EL (cell line): ENCODE measurements at places on chromosomes 2 and 18.
A peak's percentile ranks its signal among the peaks of the same experiment; 100 is the strongest.

DNA sequence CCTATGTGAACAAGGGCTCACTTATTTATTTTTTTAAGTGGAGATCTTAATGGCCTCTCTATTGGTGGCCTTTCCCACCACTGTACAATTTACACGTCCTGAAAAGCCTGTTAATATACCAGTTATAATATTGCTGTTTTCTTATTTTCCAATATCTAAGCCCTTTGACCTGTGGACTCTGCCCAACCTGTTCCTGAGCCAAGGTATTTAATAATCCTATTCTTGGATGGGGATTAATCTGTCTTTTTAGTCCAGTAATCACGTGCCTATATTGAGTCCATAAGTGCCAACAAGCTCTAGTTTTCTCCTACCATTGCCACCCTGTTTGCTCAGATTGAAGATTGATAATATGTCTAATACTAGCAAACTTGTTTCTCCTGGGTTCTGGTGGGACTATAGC lies 42.7 kb downstream of the MBD5 start:
- no peak for DNase-seq

GRCh38 chr2:51324051-51324450 lies 292.1 kb upstream of the NRXN1 start:
- DNase-seq, result no peak

DNA sequence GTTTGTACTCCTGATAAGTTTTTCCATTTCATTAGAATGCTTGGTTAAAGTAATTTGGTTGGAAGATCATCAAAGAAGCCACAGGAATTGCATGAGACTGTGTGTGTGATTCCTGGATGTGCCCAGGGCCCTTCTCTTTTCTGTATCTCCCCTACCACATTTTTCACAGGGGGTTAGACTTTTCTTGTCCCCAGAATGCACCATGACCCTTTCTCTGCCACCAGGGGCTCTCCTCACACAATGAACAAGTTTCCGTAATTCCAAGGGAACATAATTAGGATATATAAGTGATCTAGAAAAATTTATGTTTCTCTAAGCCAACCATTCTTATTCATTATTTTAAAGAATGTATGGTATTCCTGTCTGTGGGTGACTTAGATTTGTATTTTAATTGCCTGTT lies 291.8 kb downstream of the NEDD4L start:
- no peak for DNase-seq

GRCh38 chr18:75317300-75317699 lies 106.7 kb downstream of the TSHZ1 start:
- no peak for DNase-seq

DNA sequence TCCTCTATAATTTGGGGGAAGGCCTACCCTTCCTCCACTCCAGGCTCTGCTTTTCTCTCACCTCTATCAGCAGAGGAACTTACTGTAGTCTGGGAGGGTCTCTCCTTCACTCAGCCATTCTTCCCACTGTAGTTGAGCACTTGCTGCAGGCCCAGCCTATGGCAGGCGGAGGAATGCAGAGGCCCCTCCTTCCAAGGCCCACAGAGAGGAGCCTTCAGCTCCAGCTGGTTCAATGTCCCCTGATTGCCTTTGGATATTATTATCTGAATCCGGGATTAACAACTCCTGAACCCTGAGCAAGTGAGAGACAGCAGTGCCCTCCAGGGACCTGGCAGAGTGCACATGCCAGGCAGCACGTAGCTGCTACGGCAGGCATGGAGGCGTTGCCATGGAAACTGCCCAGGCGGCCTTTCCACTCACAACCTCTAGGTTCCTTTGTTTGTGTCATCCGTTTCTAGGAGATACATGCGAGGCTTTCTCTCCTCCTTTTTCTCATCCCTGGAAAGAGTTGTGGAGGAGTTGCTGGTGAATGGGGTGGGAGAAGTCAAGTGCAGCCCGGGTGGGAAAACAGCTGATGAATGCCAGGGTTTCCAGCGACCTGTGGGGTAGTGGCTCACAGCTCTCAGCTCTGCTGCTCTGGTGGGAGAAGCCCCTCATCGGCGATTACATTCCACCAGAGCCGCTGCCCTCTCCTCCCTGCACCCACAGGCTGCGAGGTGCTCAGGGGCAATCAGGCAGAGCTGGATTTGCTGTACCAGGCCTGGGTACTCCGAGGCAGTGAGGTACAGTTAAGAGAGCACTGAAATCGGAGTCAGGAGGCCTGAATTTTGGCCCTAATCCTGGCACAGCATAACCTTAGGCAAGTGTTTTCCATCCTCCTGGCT lies 55.3 kb upstream of the HK2 start:
- DNase-seq, result no peak

- peak; percentile 49 for DNase-seq
These were observed 24.0 kb upstream of the TMEM37 start for GRCh38 chr2:119407430-119408220.

GRCh38 chr2:159793326-159793725 lies 4.7 kb downstream of the CD302 start:
- no peak for DNase-seq

GRCh38 chr2:229642371-229642770 lies 72.0 kb downstream of the DNER start:
- peak; percentile 10 for DNase-seq

GRCh38 chr2:111967018-111967417 lies 68.6 kb downstream of the MERTK start:
- DNase-seq, result no peak

- DNase-seq, result no peak
These were observed 317.6 kb upstream of the SMIM21 start for GRCh38 chr18:75745147-75745546.

DNA sequence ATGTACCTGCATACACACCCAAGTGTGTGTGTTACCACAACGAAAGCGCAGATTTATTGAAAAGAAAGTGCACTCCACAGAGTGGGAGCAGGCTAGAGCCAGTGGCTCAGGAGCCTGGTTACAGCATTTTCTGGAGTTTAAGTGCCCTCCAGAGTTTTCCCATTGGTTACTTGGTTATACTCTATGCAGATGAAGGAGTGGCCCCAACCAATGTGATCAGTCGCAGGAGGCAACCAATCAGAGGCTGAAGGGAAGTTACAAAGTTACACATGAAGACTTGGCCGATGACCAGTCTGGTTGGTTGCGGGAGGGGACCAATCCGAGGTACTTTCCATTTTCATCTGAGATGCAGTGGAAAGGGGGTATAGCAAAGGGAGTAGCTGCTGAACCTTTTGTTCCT lies 13.5 kb upstream of the PRLH start:
- no peak for DNase-seq

- no peak for DNase-seq
These were observed 150.7 kb downstream of the CCDC102B start for GRCh38 chr18:68948622-68949021.
